Large intestine (tissue), 12 donors: ENCODE measurements at places on chromosomes 7 and 10.

DNA sequence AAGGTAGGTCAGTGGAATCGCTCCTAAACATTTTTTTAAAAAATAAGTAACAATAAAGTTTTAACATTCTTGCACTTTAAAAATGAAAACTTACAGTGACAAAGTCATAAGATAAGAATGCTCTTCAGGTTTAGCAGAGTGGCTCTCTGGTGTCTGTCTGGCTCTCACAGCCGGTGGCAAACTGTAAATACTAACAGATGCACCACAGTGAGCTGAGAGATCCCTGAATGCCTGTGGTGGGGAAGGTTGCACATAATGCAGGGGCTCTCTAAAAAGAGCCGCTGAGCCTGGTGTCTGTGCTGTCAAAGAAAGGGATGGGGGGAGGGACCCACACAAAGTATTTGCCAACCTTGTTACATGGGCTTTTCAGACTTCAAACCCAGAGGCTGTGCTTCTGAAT is 498.3 kb downstream of the CCSER2 start:
- no peaks in the 10 kb centered on the region for H3K36me3 ChIP-seq
- no peaks in the 10 kb centered on the region for H3K27me3 ChIP-seq
- H3K4me3 ChIP-seq, result no peak overlapping the region

DNA sequence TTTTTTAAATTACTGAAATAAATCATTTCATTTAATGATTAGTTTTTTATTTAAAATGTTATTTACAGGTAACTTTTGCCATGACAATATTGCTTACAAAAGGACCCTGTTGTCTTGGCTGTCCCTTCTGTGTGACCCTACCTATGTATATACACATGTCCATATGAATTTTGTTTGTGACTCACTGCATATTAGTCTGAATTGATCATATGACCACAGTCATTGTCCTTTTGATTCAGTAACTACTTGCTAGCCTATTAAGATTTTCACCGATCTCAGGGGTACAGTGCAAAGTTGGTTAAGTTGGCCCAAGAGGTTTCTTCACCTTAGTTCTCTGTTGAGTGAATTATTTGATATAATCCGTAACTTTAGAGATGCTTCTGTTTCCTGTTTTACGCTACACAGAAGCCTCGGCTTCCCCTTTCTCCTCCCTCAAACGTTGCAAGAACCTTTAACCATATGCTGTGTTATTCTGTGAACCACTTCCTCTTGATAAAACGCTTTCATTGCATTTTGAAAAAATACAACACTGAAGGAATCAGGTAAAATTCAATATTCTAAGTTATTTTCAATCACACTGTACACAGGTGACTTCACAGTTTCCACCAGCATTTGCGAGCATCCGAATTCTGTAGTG is 43.9 kb downstream of the APBB1IP start:
- no peaks in the 10 kb centered on the region for H3K4me1 ChIP-seq
- no peak for DNase-seq
- no peaks in the 10 kb centered on the region for H3K36me3 ChIP-seq

DNA sequence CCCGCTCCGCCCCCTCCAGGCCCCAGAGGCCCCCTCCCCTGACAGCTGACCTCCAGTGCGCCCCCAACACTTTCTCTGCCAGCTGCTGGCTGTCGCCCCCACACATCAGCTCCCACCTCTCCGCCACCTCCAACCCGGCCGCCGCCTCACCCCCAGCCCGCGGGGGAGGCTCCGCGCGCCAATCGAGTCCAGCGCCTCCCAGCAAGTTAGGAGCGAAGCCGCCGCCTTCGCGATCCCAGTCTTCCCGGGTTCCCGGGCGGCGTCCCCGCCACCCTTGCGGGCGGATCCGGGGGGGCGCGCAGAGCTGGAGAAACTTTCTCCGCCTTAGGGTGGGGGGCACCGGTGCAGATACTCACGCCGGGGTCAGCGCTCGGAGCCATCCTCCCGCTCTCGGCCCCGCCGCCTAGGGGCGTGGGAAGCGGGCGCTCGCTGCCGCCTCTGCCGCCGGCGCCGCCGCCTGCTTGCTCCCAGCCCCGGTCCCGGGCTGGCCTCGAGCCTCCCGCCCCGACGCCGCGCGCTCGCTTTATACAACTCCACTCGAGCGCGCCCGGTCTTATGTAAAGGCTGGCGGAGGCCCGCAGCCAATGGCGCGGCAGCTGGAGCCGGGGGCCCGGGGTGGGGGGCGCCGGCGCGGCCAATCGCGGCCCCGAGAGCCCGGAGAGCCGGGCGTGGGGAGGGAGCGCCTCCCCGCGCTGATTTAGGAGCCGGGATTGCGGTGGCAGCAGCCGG is at the start of gene CRTAC1:
TSS of gene CRTAC1 (minus strand) at position 529 of the 729 bp plus-strand sequence. CDS start at position 380, 149 bp downstream.
- H3K27ac ChIP-seq, result no peak within 1 kb of the TSS
- no peaks in the 10 kb centered on the region for H3K36me3 ChIP-seq
- peak within 1 kb of the TSS; percentile 10 for H3K4me3 ChIP-seq

DNA sequence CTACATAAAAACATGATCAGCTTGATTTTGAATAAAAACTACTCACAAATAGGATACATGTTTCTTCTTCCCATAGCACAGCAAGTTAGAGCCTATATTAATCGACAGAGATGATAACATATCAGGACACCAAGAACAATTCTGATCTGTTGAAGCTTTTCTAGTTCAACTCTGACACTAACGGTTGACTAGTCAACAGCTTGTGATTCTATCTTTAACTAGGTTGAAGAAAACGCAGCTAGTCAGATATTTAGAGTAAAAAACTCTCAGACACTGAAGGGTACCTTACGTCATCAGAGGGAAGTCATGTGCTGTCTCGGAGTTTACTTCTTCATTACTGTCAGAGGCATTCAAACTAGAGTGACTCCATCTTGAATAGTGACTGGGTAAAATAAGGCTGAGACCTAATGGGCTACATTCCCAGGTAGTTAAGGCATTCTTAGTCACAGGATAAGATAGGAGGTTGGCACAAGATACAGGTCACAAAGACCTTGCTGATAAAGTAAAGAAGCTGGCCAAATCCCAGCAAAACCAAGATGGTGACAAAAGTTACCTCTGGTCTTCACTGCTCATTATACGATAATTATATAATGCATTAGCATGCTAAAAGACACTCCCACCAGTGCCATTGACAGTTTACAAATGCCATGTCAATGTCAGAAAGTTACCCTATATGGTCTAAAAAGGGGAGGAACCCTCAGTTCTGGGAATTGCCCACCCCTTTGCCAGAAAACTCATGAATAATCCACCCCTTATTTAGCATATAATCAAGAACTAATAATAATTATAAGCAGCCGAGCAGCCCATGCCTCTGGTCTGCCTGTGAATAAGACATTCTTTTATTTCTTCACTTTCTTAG is 21.3 kb downstream of the CCDC71L start:
- no peaks in the 10 kb centered on the region for H3K4me1 ChIP-seq
- no peak overlapping the region for H3K27ac ChIP-seq
- H3K4me3 ChIP-seq, result no peak overlapping the region
- H3K36me3 ChIP-seq, result no peaks in the 10 kb centered on the region
- DNase-seq, result no peak
- no peaks in the 10 kb centered on the region for H3K27me3 ChIP-seq

DNA sequence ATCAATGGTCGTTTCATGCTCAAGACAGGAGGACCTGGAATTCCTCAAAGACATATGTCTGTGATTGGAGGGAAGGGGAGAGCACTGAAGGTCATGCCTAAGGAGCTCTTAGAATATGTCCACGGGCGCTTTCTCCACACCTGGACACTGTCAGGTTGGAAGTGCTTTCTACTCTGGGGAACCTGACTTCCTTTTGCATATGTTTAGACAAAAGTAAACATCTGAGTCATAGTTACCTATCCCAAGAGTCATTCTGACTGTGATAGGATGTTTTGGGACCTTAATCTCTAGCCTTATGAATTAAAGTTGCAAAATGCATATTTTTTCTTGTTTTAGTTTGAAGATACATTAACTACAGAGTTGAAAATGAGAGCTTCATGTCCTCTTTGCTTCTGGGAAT is 251.7 kb downstream of the KLF6 start:
- DNase-seq, result no peak
- H3K36me3 ChIP-seq, result no peaks in the 10 kb centered on the region
- no peak overlapping the region for H3K4me3 ChIP-seq
- no peaks in the 10 kb centered on the region for H3K4me1 ChIP-seq
- no peak overlapping the region for H3K27ac ChIP-seq

GRCh38 chr7:154840086-154840485 is 162.8 kb downstream of the PAXIP1 start:
- no peak overlapping the region for H3K4me3 ChIP-seq
- H3K27me3 ChIP-seq, result no peaks in the 10 kb centered on the region
- H3K4me1 ChIP-seq, result peaks cover 5% of the 10 kb centered on the region

DNA sequence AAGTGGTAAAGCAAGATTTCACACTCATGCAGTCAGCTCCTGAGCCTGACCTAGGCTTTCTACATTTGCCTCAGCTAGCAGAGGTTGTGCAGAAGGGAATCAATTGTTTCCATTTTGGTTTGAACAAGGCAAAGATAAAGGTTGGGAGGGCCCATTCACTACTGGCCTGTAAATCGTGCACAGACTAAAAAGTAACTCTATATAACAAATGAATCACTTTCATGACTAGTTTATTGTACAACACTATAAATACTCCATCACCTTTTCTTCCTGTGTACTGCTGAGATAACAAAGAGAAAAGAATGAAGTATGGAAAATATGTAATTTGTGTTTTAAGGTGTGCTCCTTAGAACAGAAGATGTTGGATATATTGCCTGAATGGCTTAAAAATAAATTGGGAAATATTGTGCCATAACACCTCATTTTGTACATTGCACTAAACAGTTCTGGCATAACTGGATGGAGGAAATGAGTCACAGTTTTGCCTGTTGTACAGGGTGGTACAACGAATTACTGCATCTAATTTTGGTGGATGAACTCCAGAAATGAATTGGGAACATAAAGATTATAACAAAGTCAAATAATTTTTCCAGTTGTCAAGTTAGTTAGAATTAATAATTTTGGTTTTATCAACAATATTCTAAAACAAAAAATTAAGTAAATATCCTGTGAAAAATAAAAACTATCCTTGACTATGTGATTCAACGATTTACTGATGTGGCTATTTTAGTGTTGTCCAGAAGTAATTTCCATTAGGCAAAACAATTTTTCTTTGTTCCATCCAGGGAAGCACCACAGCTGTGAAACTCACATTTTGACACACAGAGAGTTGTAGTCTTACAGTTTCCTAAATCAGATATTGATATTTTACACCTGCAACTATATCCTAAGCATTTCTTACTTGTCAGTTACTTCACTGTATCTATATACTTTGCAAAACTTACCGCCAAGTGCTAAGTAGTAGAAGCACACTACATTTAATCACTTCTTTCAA is 18.0 kb downstream of the SEMA3C start:
- no peak for DNase-seq
- no peak overlapping the region for H3K27ac ChIP-seq
- peaks cover 13% of the 10 kb centered on the region for H3K4me1 ChIP-seq
- no peak overlapping the region for H3K4me3 ChIP-seq
- peaks cover 12% of the 10 kb centered on the region for H3K36me3 ChIP-seq
